SJCRH30 (cell line): ENCODE measurements at places on chromosomes 1 and 21. TPM values are rescaled to one million over a fixed set of nuclear protein-coding genes. Genes with fewer than 3 reads are reported as not detected.

SPRR1B gene
- total RNA-seq = not detected in 2 replicates

DNA sequence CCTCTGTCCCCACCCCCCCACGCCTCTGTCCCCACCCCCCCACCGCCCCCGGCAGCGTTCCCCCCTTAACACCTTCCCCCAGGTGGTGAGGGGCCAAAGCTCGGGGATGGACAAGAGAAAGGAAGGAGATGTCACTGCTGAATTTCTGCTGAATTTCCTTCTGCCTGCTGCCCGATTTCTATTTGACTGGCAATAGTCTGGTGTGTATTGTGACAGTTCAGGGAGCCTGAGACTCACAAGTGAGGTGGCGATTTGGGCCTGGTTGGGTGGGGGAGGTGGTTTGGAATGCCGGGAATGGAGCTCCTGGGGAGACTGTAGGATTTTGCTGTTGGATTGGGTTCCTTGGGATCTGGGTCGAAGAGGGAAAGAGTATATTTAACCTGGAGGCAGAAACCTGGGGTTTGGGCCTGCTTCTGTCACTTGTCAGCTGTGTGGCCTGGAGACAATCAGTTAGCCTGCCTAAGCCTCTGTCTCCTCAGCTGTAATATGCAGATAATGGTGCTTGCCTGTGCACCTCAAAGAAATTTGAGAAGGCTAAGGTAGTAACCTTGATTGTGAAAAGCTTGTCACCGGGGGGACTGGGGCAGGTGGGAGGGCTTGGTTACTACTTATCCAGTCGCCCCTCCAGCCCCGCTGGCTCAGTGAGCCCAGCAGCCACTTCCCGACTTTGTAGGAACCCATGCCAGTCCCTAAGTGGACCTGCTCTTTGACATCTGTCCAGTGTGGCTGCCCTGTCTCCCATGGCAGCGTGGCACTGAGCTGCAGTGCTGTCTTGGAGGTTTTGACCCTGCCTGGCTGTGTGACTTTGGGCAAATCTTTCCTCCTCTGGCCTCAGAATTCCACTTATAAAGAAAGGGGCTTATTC lies 7.7 kb upstream of the LMNA start:
- H3K4me3 ChIP-seq = peak overlapping the region; percentile 28; the same call in 1 of the 2 replicates
- H3K36me3 ChIP-seq = no peaks in the 10 kb centered on the region
- no peaks in the 10 kb centered on the region for H3K27me3 ChIP-seq
- H3K27ac ChIP-seq = no peak overlapping the region
- peaks cover 34% of the 10 kb centered on the region for H3K4me1 ChIP-seq

GRCh38 chr21:38716088-38716487 lies 89.6 kb upstream of the ETS2 start:
- no peak overlapping the region for H3K4me3 ChIP-seq
- no peak overlapping the region for H3K27ac ChIP-seq
- no peak for DNase-seq

GRCh38 chr1:159839116-159839849 lies 12.6 kb downstream of the SLAMF8 start:
- H3K27ac ChIP-seq = no peak overlapping the region
- no peak for DNase-seq

DNA sequence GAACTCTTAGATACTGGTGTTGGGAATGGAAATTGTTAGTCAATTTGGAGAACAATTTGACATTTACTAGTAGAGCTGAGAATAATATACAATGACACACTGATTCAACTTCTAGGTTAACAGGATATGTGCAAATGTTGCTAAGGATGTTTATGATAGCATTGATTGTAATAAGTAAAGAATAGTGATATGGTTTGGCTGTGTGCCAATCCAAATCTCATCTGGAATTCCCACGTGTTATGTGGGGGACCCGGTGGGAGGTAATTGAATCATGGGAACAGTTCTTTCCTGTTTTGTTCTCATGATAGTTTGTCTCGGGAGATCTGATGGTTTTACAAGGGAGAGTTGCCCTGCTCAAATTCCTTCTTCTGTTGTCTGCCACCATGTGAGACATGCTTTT lies 302.4 kb upstream of the TMPRSS15 start:
- no peak overlapping the region for H3K4me3 ChIP-seq
- no peaks in the 10 kb centered on the region for H3K36me3 ChIP-seq
- H3K27me3 ChIP-seq = no peaks in the 10 kb centered on the region
- no peaks in the 10 kb centered on the region for H3K4me1 ChIP-seq

DNA sequence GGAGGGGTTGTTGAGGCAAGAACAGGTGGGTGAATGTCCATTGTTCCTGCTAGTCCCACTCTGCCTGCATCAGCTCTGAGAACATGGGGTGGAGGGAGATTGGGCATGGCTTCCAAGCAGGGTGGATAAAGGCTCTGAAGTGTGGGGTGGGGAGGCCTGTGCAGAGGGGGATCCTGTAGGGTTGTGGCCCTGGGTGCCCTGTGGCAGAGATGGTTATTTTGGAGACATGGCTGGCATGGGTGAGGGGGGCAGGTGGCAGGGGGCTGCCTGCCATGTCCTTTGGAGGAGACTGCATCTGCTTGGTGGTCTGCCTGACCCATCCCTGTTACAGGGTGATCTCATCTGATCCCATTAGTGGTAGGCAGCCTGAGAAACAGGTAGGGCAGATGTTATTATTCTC lies 11.2 kb downstream of the MYOG start:
- peaks cover 6% of the 10 kb centered on the region for H3K4me1 ChIP-seq
- peaks cover 60% of the 10 kb centered on the region for H3K36me3 ChIP-seq
- H3K27ac ChIP-seq = no peak overlapping the region
- H3K4me3 ChIP-seq = no peak overlapping the region

- no peak for DNase-seq
- peaks cover 1% of the 10 kb centered on the region; the same call in 1 of the 2 replicates for H3K27me3 ChIP-seq
- no peaks in the 10 kb centered on the region for H3K36me3 ChIP-seq
- no peaks in the 10 kb centered on the region for H3K4me1 ChIP-seq
- no peak overlapping the region for H3K27ac ChIP-seq
These were observed 40.3 kb downstream of the RPE65 start for GRCh38 chr1:68409426-68409825.

HIVEP3 gene
- 2.5 and 2.8 TPM in 2 replicates for total RNA-seq

DNA sequence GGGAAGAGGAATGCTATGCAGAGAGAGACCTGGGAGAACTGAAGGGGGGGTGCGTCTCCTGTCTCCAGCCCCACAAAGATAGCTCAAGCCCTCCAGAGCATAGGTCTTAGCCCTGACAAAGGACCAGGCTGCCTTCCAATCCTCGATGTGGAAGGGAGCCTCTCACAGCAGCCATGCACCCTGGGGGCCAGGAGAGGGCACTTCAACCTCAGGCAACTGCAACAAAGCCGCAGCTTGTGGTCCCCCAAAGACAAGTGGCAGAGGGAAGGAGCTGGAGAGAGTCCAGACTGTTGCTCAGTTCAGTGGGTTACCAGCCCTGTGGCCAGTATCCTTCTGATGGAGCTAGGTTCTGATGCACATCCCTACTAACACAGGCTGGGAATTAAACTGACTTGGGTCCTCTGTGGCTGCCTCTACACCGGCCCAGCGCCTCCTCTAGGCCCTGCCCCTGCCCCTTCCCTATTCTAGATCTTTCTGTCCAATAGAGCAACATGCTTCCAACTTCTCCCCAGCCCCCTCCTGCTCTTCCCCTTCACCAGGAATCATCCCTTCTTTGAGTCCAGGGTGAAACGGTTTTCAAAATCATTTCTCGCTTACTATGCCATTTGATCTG lies 100.7 kb upstream of the SPATA6 start:
- peaks cover 17% of the 10 kb centered on the region; the same call in 1 of the 2 replicates for H3K27me3 ChIP-seq
- DNase-seq = peak; percentile 72
- H3K36me3 ChIP-seq = no peaks in the 10 kb centered on the region
- H3K4me3 ChIP-seq = no peak overlapping the region
- no peak overlapping the region for H3K27ac ChIP-seq
- no peaks in the 10 kb centered on the region for H3K4me1 ChIP-seq

DNA sequence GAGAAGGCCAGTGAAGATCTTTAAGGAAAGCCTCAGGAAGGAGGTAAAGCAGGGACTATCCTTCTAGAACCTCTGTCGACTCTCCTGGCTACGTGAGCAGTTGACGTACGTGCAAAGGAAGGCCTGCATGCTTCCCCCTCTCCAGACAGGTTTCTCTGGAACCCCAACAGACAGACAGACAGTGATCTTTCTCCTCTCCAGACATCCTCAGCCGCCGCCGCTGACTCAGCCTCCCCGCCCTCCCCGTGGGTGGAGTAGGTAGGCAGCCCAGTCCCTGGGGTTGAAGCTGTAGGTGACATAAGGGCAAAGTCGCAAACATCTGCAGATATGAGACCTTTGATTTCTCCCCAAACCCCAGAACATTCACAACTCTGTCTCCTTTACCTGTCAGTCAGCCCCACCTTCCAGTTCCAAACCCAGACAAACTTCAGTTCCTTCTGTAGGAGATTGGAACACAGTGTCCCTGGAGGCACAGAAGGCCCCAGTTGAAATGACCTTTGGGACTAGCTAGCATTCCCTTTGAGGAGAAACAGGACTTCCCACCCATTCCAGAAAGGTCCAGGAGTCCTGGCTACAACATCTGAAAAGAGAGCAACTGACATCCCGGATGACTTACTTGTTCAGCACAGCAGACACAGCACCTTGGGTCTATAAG lies 146.0 kb upstream of the JUN start:
- DNase-seq = no peak
- H3K4me1 ChIP-seq = peaks cover 17% of the 10 kb centered on the region; the same call in 1 of the 2 replicates
- no peaks in the 10 kb centered on the region for H3K36me3 ChIP-seq
- no peak overlapping the region for H3K4me3 ChIP-seq

DNA sequence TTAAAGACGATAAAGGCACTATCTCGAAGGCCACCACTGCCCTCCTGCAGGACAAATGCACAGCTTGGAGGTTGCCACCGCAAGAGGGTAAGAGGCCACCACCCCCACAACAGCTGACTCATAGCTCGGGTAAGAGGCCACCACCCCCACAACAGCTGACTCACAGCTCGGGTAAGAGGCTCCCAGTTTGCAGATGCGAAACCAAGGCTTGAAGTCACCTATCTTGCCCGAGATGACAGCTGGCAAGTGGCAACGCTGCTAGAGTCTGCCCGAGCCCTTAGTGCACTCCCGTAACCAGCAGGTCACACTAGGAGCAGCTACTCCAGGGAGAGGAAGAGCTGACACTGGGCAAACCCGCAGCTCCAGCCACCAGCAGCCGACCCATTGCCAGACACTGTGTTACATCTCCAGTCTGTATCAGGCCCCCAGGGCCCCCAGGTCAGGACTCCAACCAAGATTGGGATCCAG lies 17.1 kb upstream of the SPSB1 start:
- H3K27ac ChIP-seq = no peak overlapping the region
- H3K4me3 ChIP-seq = no peak overlapping the region
- DNase-seq = peak; percentile 91
- no peaks in the 10 kb centered on the region for H3K36me3 ChIP-seq
- peaks cover 15% of the 10 kb centered on the region for H3K4me1 ChIP-seq

RNF186 gene
- 0.73 and 0.86 TPM in 2 replicates for total RNA-seq

FCGR2B gene
- total RNA-seq = not detected in 2 replicates

DNA sequence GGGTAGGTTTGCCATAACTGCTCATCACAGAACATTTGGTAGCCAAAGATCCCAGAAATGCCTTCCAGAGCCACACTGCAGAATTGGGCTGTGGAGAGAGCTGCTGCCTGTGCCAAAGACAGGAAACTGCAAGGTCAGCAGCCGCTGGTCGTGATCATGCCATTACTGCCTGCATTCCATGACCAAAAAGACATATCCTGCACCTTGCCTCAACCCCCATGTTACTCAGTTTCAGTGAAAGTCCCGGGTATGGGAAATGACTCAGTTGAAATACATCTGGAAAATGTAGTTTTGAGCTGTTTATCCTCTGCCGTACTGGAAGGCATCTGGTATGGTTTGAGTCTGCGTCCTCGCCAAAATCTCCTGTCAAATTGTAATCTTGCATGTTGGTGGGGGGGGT lies 161.7 kb downstream of the FCRL5 start:
- DNase-seq = no peak
- no peak overlapping the region for H3K27ac ChIP-seq
- no peaks in the 10 kb centered on the region for H3K36me3 ChIP-seq
- H3K27me3 ChIP-seq = no peaks in the 10 kb centered on the region; the same call in 1 of the 2 replicates

- H3K4me1 ChIP-seq = no peaks in the 10 kb centered on the region
- no peaks in the 10 kb centered on the region for H3K27me3 ChIP-seq
- H3K36me3 ChIP-seq = no peaks in the 10 kb centered on the region
- no peak overlapping the region for H3K27ac ChIP-seq
- no peak overlapping the region for H3K4me3 ChIP-seq
- no peak for DNase-seq
These were observed 2.2 kb downstream of the SPATA6 start for GRCh38 chr1:48469616-48470480.

ANKRD35 gene
- total RNA-seq = not detected in 2 replicates

LCE6A gene
- total RNA-seq = not detected in 2 replicates

AP4B1 gene
- 11.7 and 14.3 TPM in 2 replicates for total RNA-seq

DNA sequence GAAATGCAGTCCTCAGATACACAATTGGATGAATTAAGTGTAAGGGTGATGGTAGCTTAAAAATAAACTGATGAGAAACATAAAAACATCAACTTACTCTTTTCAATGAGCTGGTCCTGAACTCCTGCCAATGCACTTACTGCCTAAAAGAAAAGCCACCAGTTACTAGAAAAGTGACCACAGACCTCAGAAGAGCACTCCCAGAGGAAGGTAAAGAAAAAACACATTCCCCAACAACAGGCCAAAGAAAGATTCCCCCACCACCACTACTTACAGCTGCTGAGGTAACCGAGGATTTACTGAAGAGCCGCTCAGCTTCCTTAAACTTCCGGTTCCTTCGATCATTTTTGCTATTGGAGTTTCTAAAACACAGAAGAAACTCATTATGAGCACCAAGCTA lies 5.4 kb downstream of the MEAF6 start:
- no peak overlapping the region for H3K27ac ChIP-seq
- no peak for DNase-seq
- peaks cover 53% of the 10 kb centered on the region for H3K36me3 ChIP-seq
- H3K4me1 ChIP-seq = no peaks in the 10 kb centered on the region
- H3K4me3 ChIP-seq = no peak overlapping the region

ZNF683 gene
- total RNA-seq = not detected in 2 replicates

DNA sequence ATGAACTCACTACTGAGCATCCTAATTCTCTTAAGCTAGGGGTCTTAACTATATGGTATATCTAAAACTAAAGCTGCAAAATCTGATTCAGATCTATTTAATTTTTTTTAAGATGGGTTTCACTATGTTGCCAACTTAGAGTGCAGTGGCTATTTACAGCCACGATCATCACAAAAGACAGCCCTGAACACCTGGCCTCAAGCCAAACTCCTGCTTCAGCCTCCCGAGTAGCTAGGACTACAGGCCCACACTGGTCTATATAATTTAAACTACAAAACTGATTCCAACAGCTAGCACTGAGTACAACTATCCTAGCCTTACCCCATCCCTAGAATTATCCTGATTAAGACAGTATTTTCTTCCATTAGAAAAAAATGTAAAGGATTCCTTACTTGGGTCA lies 37.1 kb downstream of the EIF4G3 start:
- H3K36me3 ChIP-seq = peaks cover 39% of the 10 kb centered on the region
- no peaks in the 10 kb centered on the region for H3K4me1 ChIP-seq
- H3K27me3 ChIP-seq = no peaks in the 10 kb centered on the region
- peak; percentile 51 for DNase-seq
- no peak overlapping the region for H3K4me3 ChIP-seq
- H3K27ac ChIP-seq = no peak overlapping the region

GRCh38 chr1:5933676-5934057 lies 58.6 kb downstream of the NPHP4 start:
- H3K27me3 ChIP-seq = no peaks in the 10 kb centered on the region
- peaks cover 6% of the 10 kb centered on the region; the same call in 1 of the 2 replicates for H3K36me3 ChIP-seq
- DNase-seq = no peak
- H3K4me3 ChIP-seq = no peak overlapping the region
- H3K4me1 ChIP-seq = peaks cover 43% of the 10 kb centered on the region
- H3K27ac ChIP-seq = peak overlapping the region; percentile 25; the same call in 1 of the 2 replicates

COP1 gene
- 42.2 and 43.6 TPM in 2 replicates for total RNA-seq

AADACL3 gene
- not detected in 2 replicates for total RNA-seq

- DNase-seq = no peak
- H3K4me1 ChIP-seq = peaks cover 36% of the 10 kb centered on the region
- H3K36me3 ChIP-seq = no peaks in the 10 kb centered on the region
- H3K27ac ChIP-seq = no peak overlapping the region
- no peak overlapping the region for H3K4me3 ChIP-seq
- no peaks in the 10 kb centered on the region for H3K27me3 ChIP-seq
These were observed 88.4 kb upstream of the COL6A1 start for GRCh38 chr21:45892916-45893739.
